ENCODE measurements at places on chromosomes 12 and 14. TPM values are rescaled to one million over a fixed set of nuclear protein-coding genes. Genes with fewer than 3 reads are reported as not detected.

DNA sequence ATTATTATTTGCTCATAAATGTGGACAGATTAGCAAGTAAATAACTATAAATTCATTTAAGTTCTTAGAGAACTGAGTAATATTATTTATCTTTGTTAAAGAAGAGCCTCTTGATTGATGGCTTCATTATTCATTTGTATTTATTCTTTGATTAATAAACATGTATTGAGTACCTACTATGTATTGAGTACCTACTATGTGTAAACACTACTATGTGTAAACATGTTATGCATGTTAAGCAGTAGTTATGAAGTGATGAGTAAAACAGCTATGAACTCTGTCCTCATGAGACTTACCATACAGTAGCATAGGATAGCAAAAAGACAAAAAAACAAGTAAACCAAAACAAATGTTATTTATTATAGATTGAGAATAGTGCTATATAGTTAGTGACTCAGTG lies 61.9 kb downstream of the MNAT1 start:
- no peak for DNase-seq

- DNase-seq, result no peak
These were observed 75.1 kb downstream of the ADGRD1 start for GRCh38 chr12:131028587-131029338.

DNA sequence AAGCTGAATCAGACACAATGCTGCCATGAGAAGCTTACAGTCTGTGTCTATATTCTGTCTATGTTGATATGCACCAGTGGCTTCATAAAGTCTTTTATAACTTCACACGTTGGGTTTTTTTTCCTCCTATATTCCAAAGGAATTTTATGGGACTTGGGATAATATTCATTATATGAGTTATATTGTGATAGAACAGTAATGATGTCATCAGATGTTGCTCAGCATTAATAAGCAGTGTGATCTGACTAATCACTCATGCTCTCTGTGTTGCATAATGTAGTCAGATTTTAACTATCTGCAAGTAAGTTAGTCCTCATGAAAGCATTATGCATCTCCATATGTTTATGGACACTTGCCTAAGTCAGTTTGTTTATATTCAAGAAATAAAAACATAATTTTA lies 159.6 kb downstream of the PLCZ1 start:
- DNase-seq, result peak; percentile 42

DNA sequence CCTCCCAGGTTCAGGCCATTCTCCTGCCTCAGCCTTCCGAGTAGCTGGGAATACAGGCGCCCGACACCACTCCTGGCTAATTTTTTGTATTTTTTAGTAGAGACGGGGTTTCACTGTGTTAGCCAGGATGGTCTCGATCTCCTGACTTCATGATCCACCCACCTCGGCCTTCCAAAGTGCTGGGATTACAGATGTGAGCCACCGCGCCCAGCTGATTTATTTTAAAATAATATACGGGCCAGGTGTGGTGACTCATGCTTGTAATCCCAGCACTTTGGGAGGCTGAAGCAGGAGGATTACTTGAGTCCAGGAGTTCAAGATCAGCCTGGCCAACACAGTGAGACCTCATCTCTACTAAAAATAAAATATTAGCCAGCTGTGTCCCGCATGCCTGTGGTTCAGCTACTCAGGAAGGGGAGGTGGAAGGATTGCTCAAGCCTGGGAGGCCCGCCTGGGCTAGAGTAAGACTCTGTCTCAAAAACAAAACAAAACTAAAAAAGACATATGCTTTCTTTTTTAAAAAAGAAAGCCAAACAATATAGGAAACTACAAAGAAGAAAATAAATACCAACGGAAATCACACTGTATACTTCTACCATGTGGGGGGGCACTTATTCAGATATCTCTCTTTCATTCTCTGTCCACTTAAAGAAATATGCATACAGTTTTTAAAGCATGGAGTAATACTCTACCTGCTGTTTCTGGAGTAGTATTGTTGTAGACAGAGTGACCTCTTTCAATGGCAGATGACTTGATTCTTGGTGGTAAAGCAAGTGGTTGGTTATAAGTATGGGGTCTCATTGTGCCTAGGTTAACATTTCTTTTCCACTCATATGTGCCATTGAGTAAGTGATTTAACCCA lies 930 bp upstream of the MIA2 start:
- DNase-seq, result peak; percentile 83

DNA sequence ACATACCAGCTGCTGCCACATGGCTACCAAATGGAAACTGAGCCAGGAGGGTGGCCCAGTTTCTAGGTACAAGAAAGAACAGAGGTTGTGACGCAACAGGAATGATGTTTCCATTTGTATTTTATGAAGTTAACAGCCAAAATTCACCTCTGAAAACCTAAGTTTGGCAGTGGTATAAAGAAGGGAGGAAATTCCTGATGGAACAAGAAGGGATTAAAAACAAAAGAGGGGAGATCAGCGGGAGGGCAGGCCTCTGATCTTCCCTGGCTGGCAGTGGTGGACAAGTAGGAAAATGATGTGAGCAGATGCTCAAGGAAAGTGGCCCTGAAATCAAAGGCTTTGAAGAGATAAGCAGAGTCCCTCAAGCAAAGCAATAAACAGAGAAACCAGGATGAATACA lies 47.3 kb upstream of the BCL2L14 start:
- DNase-seq, result no peak

DNA sequence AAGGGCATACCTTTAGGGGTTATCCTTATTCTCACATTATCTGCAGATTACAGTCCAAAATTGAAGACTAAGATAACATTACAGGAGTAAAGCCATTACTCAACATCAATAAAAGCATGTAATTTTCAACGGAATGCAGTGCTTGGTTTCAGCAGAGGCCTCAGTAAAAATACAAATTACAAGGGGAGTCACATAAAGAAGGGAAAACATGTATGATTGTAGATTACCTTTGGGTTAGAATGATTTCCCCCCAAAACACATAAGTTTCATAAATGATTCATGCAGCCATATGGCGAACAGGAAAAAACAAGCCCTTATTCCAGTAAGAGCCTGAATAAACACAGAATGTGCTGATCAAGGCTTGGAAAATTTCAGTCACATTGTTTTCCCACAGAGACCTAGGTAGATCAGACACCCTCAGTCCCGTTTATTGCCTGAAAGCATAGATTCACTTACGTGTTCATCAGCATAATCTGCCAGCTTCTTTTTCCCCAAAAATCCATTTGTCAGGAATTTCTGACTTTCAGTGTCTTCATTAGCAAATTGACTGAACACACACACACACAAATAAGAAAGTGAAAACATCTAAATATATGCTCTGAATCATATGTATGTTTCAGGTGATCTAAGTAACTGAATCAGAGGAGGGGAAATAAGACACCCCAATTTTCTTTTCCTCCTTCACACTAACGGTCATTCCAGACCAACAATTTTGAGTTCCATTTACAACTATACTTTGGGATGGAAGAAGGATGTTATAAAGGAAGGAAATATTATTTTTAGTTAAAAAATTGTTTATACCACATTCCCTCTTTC lies 37.5 kb downstream of the SLC38A4 start:
- peak; percentile 19 for DNase-seq

DNA sequence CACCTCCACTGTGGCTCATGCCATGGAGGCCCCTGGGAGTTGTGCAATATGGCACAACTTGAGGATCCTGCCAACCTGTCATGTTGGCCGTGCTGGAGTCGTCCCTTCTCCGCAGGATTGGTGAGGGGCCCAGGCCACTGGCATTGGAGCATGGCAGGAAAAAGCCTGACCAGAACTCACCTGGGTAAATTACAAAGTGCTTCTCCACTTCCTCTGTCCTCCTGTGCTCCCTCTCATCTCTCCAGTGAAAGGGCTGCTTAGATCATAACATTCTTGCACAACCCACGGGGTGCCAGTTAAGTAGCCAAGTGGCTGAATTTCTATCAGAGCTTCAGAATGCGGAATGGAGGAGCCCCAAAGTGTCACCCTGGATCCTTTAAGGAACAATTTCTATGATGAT lies 381.0 kb downstream of the DPF3 start:
- no peak for DNase-seq

The PTMS gene
- total RNA-seq, result 29.5 TPM

GRCh38 chr12:62931477-62931876 lies 3.5 kb downstream of the PPM1H start:
- no peak for DNase-seq

- no peak for DNase-seq
These were observed 162.7 kb downstream of the FOXN3 start for GRCh38 chr14:89254166-89254909.

- DNase-seq, result no peak
These were observed 20.1 kb upstream of the LDHB start for GRCh38 chr12:21677622-21678277.

GRCh38 chr14:49250109-49250508 lies 336.1 kb downstream of the RPS29 start:
- DNase-seq, result peak; percentile 68

The IL22 gene
- total RNA-seq, result not detected

The SLC48A1 gene
- total RNA-seq, result 18.7 TPM

The TTC9 gene
- total RNA-seq, result 1.3 TPM

GRCh38 chr12:121289962-121290361 lies 6.5 kb downstream of the CAMKK2 start:
- no peak for DNase-seq

The SERPINA6 gene
- total RNA-seq, result not detected

GRCh38 chr14:61099216-61099835 lies 118.3 kb downstream of the SLC38A6 start:
- no peak for DNase-seq

GRCh38 chr12:83261998-83262397 lies 575.3 kb downstream of the TMTC2 start:
- no peak for DNase-seq

The ANAPC5 gene
- 99.9 TPM for total RNA-seq

DNA sequence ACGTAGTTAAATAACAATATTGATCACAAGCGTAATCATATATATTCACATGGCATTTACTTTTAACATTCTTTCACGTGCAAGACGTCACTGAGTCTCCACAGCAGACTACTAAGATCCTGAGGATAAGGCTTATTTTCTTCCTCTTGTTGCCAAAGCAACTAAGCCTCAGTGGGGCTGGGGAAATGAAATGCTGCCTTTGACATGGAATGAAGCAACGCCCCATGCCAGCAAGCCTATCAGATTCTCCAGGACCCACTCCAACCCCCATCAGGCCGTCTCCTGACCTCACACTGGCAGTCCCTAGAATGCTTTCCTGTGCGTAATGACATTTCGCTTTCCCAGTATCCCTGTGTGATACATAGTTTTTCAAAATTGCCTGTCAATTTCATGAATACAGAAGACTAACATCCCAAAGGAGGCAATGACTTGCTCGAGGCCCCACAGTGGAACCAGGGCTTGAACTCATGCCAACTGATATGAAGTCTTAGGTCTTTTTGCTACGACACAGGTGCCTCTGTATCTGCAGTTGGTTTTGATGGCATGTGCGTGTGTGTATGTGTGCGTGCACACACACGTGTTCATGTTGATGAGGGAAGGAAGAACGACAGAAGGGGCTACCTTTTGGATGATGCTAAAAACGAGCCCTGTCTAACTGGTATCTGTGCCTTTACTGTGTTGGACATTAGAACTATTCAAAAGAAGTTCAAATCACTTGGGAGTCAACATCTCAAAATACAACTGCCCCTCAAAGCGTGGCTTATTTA lies 239.1 kb downstream of the VRK1 start:
- DNase-seq, result no peak

The TAS2R42 gene
- not detected for total RNA-seq

DNA sequence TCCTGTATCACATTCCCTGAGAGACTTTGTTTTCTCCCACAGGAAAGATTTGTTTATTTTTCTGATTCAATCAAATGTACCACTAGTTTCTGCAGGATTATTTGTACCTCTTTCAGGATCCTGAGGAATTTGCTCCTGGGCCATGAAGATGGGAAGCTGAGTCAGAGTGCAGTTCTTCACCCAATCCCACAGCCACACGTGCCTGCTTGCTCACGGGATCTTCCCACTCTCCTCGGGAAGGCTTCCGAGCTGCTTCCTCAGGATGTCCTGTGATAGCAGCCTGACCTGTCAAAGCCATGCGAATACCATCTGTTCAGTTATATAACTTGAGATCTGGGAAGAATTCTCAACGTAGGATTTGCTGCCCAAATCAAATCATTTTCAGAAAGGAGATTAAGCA lies 41.8 kb upstream of the HIF1A start:
- DNase-seq, result peak; percentile 73

GRCh38 chr14:74906925-74907521 lies 16.0 kb downstream of the RPS6KL1 start:
- DNase-seq, result no peak

The METTL25 gene
- 9.5 TPM for total RNA-seq

DNA sequence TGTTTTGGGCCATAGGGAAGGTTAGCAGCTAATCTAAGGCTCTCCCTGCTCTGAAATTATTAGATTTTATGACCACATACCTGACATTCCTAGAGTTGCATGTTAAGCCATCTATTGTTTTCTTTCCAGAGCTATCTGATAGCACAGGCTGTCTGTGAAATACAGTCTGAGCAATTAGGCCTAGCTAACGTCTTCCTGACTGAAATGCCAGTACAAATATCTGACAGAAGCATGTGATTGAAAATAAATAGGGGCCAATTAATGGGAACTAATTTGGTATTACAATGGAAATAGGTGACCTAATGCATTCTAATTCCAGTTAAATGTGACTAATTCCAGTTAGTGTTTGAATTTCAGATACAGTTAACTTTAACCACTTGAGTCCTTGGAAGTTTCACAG lies 115.2 kb downstream of the C12orf75 start:
- DNase-seq, result no peak

DNA sequence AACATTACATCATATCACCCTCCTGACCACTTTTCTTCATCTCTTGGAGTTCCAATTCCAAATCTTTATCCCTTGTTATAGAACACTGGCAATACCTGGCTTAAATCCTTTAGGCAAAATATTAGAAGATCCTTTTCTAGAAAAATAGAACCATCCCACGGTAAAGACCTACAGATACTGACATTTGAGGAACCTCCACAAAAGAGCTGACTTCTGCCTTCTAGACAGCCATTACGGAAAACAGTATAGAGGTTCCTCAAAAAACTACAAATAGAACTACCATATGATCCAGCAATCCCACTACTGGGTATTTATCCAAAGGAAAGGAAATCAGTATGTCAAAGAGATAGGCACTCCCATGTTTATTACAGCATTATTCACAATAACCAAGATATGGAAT lies 241.7 kb upstream of the AMIGO2 start:
- no peak for DNase-seq

GRCh38 chr12:51062631-51063397 lies 14.7 kb downstream of the LETMD1 start:
- no peak for DNase-seq

The ADCY4 gene
- 1.3 TPM for total RNA-seq
